ENCODE measurements at places on chromosomes 5 and 9.
A peak's percentile ranks its signal among the peaks of the same experiment; 100 is the strongest.

DNA sequence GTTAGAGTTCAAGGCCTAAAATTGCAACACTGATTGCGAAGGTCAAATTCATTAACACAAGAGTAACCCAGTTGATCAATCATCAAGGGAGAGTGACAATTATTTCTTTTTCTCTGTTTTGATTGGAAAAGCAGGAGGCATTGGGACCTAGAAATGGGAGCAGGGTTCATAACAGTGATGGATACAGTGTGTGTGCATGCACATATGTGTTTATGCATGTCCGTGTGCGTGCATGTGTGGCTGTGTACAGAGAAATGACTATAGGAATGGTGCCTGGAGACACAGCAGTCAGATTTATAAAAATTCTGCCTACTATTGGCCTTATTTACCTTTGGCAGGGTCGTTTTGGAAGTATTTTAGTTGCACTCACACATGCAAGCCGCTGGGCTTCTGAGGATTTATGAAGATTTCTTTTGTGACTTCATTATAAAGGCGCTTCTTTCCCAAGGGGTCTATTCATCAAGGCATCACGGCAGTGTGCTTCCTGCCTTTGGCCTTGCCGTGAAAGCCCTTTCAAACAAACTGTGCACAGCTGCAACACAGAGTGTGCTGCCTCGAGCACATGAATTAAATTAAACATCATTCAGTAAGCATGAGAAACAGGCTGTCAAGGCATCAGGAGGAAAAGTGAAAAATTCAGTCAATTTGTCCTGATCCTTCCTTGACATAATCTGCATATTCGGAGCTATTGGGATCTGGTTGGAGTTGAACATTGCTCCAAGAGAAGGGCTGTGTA lies 122.8 kb upstream of the PUM3 start:
- H3K4me1 ChIP-seq = no peaks in the 10 kb centered on the region
- H3K4me3 ChIP-seq = no peak overlapping the region
- no peaks in the 10 kb centered on the region for H3K27me3 ChIP-seq
- no peaks in the 10 kb centered on the region for H3K36me3 ChIP-seq
- H3K27ac ChIP-seq = no peak overlapping the region

GRCh38 chr9:34001298-34001697 lies 47.4 kb downstream of the UBAP2 start:
- H3K27ac ChIP-seq = no peak overlapping the region
- no peaks in the 10 kb centered on the region for H3K36me3 ChIP-seq
- no peak overlapping the region for H3K4me3 ChIP-seq

- H3K36me3 ChIP-seq = no peaks in the 10 kb centered on the region
- DNase-seq = no peak
- H3K27ac ChIP-seq = no peak overlapping the region
- peaks cover 28% of the 10 kb centered on the region for H3K4me1 ChIP-seq
- no peaks in the 10 kb centered on the region for H3K27me3 ChIP-seq
- no peak overlapping the region for H3K4me3 ChIP-seq
Measured at GRCh38 chr5:77636641-77637169, 1.8 kb downstream of the OTP start.

- H3K36me3 ChIP-seq = no peaks in the 10 kb centered on the region
- no peak for DNase-seq
- no peaks in the 10 kb centered on the region for H3K27me3 ChIP-seq
- no peak overlapping the region for H3K4me3 ChIP-seq
Measured at GRCh38 chr9:12065050-12065449, 628.1 kb upstream of the TYRP1 start.

DNA sequence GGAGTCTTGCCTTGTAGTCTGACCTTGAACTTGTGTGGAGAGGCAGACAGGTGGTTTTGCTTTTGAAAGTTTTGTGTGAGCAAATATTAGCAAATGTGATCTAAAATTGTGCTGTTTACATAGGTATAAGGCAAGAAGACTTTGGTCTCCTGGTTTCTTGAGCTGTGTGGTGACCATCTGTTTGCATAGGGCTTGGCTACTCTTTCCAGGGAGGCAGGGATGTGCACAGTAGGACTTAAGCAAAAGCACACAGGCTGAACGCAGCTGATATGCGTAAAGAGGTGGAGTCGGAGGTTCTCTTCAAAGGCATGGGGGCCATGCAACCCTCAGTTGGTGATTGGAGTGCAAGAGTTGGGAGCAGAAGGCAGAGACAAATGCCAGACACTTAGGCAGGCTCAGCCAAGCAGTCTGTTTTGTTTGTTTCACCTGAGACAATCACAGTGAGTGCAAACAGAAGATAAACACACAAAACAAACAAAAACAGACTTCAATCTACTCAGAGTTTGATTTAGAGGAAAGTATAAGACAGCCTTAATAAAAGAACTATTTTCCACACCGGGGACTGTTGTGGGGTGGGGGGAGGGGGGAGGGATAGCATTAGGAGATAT lies 744.2 kb downstream of the MTRR start:
- no peak for DNase-seq
- no peaks in the 10 kb centered on the region for H3K36me3 ChIP-seq
- H3K27me3 ChIP-seq = no peaks in the 10 kb centered on the region
- H3K4me3 ChIP-seq = no peak overlapping the region

DNA sequence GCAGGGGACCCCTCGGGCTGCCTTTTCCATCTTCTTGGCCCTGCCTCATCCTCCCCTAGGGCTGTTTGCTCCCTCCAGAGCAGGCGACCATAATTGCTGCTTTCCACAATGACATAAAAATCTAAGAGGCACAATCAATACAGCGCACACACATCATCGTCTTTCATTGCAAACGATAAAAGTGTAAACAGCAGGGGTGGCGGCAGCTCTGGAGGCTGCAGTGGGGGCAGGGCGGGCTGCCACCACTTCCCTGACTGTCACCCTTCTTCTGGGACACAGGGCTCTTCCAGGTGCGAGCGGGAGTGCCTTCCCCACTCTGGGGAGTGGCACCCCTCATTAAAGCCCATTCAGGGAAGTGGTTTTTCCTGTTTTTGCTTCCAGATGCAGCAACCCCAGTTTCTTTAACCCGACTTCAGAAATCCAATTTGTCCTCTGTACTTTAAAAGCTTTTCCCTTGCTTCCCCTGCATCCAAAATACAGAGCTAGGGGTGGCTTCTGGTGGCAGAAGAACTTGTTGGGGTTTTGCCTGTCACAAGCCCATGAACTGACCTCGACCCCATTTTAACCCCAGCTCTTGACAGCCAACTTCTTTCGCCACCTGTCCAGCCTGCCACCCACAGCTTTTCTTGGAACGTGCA lies 45.7 kb downstream of the TSPAN17 start:
- no peak overlapping the region for H3K4me3 ChIP-seq
- H3K36me3 ChIP-seq = no peaks in the 10 kb centered on the region
- H3K27me3 ChIP-seq = no peaks in the 10 kb centered on the region
- H3K27ac ChIP-seq = peak overlapping the region; percentile 49

DNA sequence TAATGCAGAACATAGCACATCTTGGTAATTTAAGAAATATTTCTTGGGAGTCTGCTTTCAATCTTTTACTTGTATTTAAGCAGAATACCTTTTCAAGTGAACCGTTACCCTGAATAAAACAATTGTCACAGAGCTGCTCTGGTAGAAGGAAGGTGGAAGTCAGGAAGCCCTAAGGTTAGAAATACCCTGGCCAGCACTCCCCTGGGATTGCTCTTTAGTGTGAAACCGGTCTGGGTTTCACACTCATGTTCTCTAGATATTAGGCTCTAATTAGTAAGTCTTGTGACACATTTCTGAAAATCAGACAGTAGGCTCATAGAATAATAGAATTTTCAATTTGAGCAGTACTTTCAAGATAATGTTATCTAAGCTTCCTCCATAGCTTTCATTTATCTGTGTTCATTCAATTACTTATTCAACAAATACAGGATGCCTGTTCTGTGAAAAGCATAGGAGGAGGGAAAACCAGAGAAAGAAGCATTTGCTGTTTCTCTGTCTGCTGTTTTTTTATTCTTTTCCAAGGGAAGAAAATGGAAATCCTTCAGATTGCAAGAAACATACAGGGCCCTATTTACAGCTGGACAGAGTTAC lies 825.5 kb downstream of the TLR4 start:
- H3K36me3 ChIP-seq = no peaks in the 10 kb centered on the region
- no peak for DNase-seq
- no peak overlapping the region for H3K4me3 ChIP-seq
- no peaks in the 10 kb centered on the region for H3K4me1 ChIP-seq

GRCh38 chr9:91889161-91889911 lies 60.7 kb downstream of the ROR2 start:
- no peaks in the 10 kb centered on the region for H3K27me3 ChIP-seq
- no peak overlapping the region for H3K4me3 ChIP-seq
- peaks cover 14% of the 10 kb centered on the region for H3K4me1 ChIP-seq
- DNase-seq = no peak
- H3K27ac ChIP-seq = no peak overlapping the region

- H3K4me1 ChIP-seq = peaks cover 4% of the 10 kb centered on the region
- H3K36me3 ChIP-seq = no peaks in the 10 kb centered on the region
- H3K4me3 ChIP-seq = no peak overlapping the region
- no peak for DNase-seq
Measured at GRCh38 chr5:177354256-177354655, 2.8 kb upstream of the LMAN2 start.

GRCh38 chr5:17056141-17056631 lies 120.1 kb upstream of the MYO10 start:
- no peaks in the 10 kb centered on the region for H3K4me1 ChIP-seq
- no peaks in the 10 kb centered on the region for H3K27me3 ChIP-seq
- no peak for DNase-seq
- H3K27ac ChIP-seq = no peak overlapping the region
- no peak overlapping the region for H3K4me3 ChIP-seq
- H3K36me3 ChIP-seq = no peaks in the 10 kb centered on the region

Measured in Peyer's patch (tissue), 4 donors.